ENCODE measurements at places on chromosomes 11 and 22.

- DNase-seq, result peak; percentile 64
These were observed 4.7 kb downstream of the YPEL4 start for GRCh38 chr11:57644748-57645688.

DNA sequence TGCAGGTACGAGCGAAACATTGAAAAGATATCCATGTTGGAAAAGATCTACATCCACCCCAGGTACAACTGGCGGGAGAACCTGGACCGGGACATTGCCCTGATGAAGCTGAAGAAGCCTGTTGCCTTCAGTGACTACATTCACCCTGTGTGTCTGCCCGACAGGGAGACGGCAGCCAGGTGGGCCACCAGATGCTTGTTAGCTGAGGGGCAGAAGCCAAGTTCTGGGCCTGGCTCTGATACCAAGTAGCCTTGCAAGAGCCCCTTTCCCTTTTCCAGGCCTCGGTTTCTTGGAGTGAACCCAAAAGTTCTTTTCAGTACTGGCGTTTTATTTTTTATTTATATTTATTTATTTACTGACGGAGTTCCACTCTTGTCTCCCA lies 9.6 kb downstream of the F2 start:
- no peak for DNase-seq

- DNase-seq, result no peak
These were observed 43.2 kb downstream of the KIAA1671 start for GRCh38 chr22:24995649-24996180.

DNA sequence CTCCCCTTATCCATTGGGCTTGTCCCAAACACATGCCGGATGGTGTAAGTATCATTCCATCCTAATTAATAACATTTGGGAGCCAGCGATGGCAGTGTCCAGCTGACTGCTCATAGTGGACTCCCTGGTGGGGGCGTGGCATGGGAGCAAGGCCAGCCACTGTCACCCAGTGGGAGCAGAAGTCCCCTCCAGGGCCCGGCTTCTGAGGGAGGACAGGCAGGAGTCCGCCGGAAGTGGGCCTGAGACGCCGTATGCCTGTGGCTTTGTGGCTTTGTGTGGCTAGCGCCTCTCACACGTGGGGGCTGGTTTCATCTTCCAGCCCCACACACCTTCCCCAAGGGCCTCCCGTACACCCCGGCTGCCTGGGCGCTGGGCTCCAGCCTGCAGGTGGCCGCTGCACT lies 124.5 kb downstream of the KCNQ1 start:
- no peak for DNase-seq

DNA sequence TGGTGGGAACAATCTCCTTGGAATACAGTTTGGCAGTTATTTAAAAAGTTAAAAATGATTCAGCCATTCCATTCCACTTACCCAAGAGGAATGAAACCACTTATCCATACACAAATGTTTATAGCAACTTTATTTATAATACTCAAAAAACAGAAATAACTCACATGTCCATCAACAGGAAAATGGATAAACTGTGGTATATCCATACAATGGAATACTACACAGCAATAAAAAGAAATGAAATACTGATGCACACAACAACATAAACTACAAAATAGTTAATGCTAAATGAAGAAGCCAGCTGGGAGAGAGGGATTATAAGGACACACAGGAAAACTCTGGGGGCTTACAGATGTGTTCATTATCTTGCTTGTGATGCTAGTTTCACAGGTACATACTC lies 64.7 kb downstream of the FCHSD2 start:
- DNase-seq, result no peak

DNA sequence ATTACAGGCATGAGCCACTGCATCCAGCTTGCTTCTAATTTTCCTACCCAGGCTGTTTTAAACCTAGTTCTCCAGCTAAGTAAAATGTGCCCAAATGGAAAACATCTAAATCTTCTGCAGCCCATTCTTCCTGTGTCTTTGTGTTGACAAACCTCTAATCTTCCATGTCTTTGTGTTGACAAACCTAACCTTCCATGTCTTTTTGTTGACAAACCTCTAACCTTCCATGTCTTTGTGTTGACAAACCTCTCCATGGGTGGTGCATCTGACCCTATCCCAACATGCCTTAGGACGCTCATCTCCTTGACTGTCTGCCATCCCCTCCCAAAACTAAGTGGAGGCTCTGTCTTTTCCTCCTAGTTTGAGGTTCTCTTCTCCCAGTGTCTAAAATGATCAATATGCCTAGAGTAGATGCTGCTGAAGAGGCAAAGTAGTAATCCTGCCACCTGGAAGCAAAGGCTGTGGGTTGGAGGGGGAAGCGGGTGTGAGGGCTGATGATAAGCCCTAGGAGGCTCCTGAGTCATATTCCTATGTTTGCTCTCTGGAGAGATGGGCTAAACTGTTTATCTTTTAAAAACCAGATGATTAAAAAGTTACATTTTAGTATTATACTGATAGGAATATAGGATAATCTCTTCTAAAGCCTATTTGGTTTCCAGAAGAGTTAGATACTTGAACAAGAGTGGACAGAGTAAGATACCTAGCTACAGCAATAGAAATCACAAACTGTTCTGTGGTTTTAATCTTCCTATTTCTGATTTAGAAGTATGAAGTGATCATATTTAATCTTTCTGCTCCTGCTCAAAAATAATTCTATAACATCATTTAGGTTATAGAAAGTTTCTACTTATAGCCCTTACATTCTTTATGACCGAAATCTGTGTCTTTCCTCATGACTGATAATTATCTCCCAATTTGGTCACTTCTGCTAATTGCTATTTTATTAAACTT lies 7.9 kb downstream of the FEN1 start:
- no peak for DNase-seq

- DNase-seq, result no peak
These were observed 25.1 kb downstream of the SERPIND1 start for GRCh38 chr22:20798974-20799373.

- no peak for DNase-seq
These were observed 144.7 kb upstream of the LMO1 start for GRCh38 chr11:8408151-8408941.

- DNase-seq, result no peak
These were observed 1.1 kb upstream of the ADM start for GRCh38 chr11:10303558-10304363.

DNA sequence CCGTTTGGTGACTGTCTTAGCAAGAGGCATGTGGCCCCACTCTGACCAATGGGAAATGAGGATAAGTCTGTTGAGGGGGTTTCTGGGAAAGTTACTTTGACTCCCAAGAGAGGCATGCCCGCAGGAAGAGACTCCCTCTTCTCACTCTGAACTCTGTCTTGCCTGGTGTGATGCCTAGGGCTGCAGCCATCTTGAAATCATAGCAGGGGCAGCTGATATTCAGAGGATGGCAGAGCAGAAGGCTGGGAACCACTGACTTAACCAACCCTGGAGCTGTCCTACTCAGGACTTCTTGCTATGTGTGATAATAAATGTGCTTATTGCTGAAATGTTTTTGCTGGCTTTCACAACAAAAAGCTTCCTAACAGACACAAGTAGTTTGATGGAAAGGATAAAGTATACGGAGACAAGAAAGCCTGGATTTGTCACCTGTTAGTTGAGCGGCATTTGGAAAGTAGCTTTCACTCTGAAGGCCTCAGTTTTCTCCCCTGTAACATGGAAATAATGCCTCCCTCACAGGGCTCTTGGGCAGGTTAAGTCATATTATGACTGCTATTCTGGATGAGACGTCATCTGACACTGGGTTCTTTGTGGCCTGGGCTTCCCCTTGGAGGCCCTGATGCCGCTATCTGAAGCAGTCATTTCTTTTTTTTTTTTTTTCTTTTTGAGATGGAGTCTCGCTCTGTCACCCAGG lies 128.5 kb downstream of the CEP164 start:
- DNase-seq, result no peak

DNA sequence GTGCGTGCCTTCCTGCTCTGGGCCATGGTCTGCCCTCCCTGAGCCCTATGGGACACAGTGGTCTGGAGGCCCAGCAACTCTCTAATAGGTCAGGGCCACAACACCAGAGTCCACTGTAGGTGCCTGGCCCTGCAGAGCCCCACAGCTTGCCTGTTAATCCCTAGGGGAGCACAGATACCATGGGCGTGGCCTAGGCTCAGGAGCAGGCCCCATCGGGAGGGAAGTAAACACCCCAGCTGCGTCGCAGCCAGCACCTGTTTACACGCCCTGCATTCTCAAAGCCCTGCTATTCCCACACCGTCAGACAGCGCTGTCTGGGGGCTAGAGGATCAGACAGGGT lies 2.5 kb downstream of the KCTD17 start:
- DNase-seq, result no peak

- no peak for DNase-seq
These were observed 1254.7 kb downstream of the BRD1 start for GRCh38 chr22:48572951-48573350.

DNA sequence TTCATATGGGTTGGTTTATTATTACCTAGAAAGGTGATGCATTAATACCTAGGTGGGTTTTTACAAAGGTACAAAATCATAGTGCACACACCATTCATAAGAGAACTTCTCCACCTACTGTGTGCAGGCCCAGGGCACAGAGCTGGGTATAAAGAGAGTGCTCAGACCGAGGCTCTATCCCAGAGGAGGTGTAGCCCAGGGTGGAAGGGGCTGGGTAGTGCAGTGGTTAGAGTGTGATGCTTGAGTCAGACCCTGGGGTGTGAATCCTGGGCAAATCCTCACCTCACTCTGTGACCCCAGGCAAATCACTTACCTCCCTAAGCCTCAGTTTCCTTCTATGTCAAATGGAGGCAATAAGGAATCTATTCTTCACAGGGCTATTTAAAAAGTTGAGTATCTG lies 32.2 kb downstream of the PARVG start:
- DNase-seq, result no peak

DNA sequence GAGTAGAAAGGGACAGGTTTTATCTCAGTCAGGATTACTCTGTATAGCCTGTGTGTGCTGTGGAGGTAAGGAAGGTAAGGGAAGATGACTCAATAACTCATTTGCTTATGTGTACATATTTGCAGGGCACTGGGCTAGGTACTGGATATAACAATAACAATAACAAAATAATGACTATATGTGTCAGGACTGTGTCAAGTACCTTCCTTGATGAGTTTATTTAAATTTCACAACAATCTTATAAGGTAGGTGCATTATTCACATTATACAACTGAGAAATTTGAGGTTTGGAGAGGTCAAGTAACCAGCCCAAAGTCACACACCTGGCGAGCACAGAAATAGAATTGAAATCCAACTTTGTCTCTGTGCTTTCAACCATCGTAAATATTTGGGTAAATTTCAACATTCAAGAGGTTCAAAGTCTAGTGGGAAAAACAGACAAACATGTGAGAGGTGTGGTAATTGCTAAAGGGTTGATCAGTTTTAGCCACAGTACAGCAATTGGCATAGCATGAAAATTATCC lies 131.8 kb downstream of the APIP start:
- no peak for DNase-seq

DNA sequence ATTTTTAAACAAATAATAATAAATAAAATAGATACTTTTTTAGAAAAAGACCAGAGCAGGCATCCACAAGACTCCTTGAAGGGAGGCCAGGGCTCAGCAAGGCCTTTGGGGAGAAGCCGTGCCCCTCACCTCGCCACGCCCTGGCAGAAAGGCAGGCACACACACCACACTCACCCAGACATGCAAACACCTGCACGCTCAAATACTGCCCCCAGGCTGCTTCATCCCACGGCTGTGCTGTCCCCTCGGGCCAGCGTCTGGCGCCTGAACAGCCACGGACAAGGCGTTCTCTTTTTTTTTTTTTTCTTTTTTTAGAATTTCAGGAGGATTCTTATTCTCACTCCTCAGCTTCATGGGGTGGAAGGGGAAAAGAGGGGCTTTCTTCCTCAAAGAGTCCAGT lies 1.5 kb downstream of the FADS3 start:
- DNase-seq, result no peak

- DNase-seq, result no peak
These were observed 4.6 kb downstream of the ISX start for GRCh38 chr22:35070451-35071093.

DNA sequence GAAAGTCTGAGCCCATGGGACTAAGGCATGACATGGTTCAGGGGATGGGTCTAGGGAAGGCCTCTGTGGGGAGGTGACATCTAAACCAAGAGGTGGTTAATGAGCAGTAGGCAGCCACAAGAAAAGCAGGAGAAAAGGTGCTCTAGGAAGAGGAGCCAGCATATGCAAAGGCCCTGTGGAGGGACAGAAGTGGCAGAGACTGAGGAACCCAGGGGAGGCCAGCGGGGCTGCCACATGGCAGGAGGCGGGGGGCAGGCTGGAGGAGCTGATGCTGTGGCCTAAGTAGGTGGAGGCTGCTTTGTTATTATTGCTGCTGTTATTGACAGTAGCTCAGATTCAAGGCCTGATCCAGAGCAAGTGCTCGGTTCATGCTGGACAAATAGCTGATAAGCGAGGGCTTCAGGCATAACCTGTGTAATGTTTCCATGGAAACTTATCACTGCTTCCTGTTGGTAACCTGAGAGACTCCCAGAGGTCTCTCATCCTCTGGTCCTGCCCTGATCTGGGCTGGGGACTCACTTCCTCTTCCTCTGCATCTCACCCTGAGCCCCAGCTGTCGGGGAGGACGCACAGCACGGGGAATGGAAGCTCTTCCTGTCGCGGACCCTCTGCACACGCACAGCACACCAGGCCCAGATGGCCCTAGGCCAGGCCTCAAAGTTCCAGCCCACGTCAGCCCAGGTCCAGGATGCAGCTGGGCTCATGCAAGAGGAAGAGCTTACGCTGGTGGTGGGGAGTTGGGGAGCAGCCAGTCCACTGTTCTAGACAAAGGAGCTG lies 75.2 kb upstream of the TP53I11 start:
- DNase-seq, result no peak

GRCh38 chr11:2742611-2743426 lies 43.0 kb upstream of the KCNQ1OT1 start:
- DNase-seq, result no peak

- DNase-seq, result peak; percentile 62
These were observed 11.6 kb downstream of the PHLDB1 start for GRCh38 chr11:118618991-118619375.

DNA sequence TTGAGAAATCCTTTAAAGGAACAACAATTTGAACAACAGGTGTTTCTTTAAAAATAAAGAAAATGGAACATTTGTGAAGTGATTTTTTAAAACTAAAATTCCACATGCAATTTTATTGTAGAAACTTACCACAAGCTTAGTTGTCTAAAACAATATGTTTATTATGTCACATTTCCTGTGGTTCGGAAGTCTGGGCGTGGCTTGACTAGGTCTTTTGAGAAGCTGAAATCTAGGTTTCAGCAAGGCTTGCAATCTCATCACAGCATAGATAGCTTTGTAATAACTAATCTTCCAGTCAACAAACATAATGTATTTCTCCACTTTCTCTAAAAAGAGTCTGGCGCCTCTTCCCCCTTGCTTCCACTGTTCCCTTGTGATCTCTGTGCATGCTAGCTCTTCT lies 27.0 kb downstream of the MS4A6A start:
- DNase-seq, result no peak

GRCh38 chr11:36684840-36685801 lies 87.1 kb upstream of the RAG2 start:
- no peak for DNase-seq

- peak; percentile 90 for DNase-seq
These were observed 3.2 kb upstream of the STK33 start for GRCh38 chr11:8597182-8597581.

DNA sequence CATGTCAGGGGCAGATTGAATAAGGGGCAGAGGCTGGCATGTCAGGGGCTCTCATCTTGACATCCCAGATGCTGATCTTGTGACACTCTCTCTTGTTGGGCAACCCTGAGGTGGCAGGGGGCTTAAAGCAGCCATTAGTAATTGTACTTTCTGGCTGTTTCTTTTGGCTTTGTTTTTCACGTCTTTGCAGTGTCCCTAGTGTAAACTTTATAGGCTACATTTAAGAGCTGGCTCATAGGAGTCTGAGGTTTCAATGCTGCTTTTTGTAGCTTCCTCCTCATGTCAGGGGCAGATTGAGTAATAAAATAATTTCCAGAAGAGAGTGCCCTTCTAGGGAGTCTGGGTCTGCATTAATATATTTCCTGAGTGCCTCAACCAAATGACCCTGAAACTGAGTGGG lies 86.1 kb downstream of the RAB38 start:
- DNase-seq, result no peak
